COLO829 (cell line): ENCODE measurements at places on chromosomes 7 and 10.

DNA sequence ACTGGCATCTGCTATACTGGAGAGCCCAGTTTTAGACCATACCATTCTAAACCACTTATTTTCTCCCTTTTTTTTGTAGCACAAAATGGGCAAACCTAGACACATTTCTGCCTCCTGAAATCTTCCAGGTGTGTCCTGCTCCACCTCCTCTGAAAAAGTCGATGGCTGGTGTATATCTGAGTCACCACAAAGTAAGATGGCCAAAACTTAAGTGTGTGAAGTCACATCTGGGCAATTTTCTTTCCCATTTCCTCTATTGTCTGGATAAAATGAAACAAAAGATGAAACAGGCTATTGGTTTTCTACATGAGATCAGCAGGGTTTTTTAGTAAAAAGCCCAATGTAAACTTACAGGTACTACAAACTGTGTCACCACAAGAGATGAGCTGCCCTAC, 65.5 kb downstream of the OSBPL3 start:
- DNase-seq: no peak

DNA sequence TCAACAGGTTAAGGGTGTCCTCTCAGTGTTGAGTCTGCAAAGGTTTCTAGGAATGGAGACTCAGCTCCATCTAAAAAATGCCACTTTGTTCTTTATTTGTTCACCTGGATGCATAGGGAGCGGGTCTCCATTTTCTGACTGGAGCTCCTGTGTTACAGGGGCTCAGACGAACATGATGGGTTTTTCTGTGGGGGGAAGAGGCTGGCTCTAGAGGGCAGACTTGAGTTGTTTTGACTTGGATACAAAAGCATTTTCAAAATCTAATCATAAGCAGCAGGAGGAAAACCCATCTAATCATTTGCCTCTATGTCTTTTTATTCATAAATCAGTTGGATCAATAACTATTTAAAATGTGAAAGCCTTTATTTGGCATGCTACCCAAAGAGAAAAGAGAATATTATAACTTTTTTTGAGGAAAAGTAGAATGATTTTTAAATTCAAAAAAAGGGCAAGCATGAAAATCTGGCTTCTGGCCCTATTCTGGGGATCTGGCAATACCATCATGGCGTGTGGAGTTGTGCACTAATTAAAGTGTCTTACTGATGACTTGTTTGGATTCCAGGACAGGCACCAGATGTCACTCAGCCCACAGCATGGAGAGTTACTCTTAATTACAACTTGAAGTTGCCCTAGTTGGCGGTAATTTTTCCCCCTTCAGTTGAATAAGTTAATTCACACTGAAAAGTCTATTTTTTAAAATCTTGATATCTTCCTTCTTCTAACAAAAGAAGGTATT, 594.9 kb downstream of the REEP3 start:
- peak; percentile 27 for DNase-seq

DNA sequence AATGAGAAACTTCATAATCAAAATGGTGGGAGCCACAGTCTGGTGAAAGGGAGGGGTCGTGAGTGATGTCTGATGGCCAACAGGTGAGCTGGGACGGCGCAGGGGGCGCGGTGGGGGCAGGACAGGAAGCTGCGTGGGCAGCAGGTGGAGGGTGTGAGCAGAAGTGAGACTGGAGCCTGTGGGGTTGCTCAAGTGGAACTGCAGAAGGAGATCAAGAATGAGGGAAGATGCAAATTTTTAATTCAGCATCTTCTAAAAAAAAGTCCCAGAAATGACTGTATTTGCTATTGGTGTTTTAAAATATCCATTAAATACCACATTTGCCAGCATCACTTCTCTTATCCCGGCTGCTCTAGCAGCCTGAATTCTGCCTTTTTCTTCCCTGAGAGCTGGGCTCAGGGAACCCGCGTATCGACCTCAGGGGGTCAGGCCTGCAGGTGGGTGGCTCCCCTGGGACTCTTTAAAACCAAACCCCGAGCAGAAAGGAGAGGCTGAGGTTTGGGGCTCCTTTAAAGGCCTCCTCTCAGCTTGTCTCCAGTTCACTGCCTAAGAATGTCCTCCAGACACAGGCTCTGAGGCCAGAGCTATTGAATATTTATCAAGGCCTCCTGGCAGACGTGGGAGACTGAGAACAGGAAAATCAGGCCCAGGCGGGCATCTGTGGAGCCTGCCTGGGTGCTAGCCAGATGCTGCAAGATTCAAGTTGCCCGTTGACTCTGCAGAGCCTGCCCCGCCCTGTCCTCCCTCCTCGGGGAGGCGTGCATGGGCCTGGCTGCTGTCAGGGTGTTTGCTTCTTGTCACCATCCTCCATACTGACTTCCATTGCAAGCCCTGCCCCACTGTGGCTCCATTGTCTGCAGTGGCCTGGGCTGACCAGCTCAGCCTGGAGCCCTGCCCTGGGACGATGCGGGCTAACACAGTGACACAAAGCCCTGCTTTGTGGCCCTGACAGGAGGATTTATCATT, 53.9 kb downstream of the SYPL1 start:
- DNase-seq: peak; percentile 48

- DNase-seq: no peak
Observed at GRCh38 chr7:1104516-1105179, 16.7 kb downstream of the GPER1 start.
